ENCODE measurements at places on chromosomes 2 and 18.

- DNase-seq = no peak
Measured at GRCh38 chr2:789529-789928, 112.3 kb upstream of the TMEM18 start.

DNA sequence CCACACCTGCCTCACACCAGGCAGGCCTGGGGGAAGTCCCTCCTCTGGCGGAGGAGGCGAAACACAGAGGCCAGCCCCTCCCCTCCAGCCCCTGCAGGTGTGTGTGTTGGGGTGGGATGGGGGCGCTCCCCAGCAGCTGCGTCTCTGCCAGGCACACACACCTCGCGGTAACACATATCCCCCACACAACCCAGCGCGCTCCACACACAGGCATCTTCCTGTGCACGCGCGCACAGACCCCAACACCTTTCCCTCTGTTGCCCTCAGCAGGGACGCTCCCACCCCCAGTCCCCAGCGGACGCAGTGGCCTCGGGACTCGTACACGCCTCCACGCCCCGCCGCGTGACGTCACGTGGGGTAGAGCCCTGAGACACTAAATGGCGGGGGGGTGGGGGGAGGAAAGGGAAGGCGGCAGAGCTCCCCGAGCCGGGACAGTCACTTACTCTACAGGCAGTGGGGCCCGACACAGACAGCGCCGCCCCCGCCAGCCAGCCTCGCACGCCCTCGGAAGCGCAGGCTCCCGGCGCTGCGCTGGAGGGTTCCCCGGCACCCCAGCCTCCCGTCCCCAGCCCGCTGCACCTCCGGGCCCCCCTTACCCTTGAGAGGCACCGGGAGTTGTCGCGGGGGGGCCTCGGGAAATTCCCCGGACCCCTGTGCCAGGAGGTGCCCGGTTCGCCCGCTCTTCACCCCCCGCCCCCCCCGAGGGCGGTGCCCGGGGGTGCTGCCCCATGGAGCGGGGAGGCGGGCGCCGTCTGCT, at the start of gene WNT10A:
Gene WNT10A, plus strand, starts transcription at position 751 of the 757 bp plus-strand sequence. CDS start 144 bp downstream, outside the sequence.
- DNase-seq = peak; percentile 49

- DNase-seq = no peak
Measured at GRCh38 chr2:197304556-197305011, 6.0 kb downstream of the ANKRD44 start.

DNA sequence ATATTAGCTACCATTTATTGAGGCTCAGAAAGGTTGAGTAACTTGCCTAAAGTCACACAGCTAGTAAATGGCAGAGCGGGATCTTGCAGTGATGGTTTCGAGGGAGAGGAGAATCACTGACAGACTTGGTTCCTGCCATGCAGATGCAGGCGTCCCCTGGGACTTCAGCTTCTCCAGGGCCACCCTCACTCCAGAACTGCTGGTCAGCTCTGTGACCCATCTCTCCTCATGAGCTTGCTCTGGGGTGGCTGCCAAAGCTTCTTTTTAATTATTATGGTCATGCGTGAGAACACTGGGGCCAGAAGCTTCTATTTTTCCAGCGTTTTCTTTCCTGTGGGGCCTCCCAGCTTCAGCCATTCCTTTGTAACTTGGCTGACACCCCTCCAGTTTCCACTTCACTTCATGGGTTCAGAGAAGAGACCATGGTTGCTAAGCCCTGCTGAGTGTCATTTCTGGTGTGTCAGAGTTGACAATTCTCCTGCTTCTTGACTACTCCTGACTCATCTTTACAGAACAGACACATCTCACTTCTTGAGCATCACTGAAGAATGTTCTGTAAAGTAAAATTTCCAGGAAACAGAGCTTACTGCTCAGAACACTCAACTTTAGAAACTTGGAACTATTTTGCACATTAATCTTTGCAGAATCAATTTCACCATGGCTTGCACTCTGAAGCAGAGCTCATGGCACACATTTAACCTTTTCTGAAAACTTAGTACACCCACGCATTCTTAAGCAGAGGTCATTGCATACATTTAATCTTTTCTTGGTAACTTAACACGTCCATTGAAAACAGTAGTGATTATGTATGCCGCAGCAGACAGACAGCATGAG, 70.4 kb downstream of the IL1R2 start:
- no peak for DNase-seq

- DNase-seq = no peak
Measured at GRCh38 chr2:28063492-28063962, 173.0 kb downstream of the BABAM2 start.

DNA sequence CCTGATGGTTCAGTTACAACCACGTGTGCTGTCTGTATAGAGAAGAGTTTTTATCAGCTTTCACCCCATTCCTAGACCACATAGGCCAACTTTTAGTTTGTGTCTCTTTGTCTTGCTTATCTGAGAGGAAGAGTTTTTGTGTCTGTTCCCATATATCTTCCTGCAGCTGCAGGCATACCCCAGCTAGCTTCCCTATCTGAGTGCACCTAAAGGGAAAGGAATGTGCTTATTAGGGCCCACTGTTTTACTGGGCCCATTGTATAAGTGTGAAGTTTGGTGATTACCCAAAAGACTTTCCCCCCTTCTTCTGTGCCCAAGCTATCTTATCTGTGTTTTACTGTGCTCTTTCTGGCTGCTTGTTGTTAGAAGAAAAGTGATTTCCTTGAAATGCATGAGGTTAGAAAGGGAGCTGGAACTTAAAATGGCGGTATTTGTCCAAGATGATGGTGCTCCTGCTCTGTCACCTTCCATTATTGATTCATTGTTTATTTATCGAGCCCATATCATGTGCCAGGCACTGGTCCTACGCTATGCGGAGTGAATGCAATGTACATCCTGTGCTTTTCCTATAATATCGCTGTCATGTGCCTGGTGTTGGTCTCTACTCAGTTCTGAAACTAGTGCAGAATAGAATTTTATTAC, 57.2 kb downstream of the NYAP2 start:
- no peak for DNase-seq

- DNase-seq = no peak
Measured at GRCh38 chr2:218152777-218153176, 14.0 kb downstream of the CXCR1 start.

DNA sequence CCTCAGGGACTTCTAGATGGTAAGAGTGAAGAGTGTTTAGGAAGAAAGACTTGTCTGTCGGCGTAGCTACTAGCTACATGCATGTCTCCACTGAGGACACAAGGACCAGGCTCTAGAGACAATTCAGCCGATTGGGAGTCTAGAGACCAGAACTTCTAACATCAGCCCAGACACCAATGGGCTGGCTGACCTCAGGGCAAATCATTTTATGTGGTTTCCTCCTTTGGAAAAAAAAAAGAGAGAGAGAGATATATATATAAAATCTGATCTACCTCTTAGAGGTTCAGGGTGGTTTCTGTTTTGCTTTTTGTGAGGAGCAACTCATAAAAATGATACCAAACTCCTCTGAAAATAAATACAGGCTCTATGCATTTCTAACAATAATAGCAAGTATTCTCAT, 212.8 kb downstream of the BCL2 start:
- no peak for DNase-seq

DNA sequence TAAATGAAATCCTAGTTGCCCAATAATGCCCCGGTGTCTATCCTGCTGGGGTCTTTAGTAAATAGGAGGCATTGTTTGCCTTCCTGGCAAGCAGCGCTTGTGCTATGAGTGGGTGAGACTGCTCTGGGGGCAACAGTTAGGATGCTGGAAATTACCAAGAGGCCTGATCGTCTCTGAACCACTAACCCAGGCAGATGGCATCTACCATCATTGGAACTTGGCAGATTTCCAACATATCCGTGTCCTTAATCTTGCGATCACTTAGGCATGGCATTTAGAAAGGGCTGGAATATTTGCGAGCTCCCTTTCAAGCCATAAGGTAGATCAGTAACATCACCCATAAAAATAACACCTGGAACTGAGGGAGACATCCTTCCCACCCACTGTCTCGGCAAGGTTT, 18.8 kb upstream of the SH3RF3 start:
- no peak for DNase-seq

DNA sequence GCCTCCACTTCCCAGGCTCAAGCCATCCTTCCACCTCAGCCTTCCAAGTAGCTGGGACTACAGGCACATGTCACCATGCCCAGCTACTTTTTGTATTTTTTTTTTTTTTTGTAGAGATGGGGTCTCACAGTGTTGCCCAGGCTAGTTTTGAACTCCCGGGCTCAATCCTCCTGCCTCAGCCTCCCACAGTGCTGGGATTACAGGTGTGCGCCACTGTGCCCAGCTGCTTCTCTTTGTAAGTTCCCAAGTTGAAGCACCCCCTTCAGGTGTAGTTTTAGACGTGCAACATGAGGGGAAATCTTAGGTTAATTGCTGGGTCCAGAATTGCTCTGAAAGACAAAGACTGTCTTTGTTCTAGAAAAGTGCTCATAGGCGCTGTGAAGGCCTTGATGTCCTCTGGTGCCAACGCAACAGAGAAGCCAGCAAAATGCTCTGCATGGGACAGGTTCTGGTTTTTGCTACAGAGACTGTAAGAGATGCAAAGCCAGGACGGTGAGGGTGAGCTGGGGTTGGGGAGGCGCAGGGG, 46.6 kb downstream of the RRM2 start:
- no peak for DNase-seq

DNA sequence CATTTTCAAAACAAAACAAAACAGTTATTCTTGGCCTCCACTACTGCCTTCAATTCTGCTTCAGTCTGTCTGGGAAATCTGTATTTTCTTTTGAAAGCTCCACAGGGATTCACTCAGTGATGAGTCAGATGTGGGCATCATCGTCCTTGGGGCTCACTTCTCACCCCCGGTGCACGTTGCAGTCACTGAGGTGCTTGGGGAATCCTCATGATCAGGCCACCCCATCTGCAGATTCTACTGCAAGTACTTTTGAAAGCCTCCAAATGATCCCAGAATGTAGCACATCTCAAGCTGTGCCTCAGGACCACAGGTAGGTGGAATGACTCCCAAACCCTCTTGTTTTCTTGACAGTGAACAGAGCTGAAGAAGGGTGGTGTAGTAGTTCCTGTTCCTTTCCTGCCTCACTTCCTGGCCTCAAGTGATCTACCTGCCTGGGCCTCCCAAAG, 34.3 kb downstream of the LPIN2 start:
- DNase-seq = no peak

- no peak for DNase-seq
Measured at GRCh38 chr2:65377556-65378192, 54.7 kb downstream of the SPRED2 start.

- DNase-seq = no peak
Measured at GRCh38 chr2:138334323-138334722, 167.2 kb upstream of the SPOPL start.

DNA sequence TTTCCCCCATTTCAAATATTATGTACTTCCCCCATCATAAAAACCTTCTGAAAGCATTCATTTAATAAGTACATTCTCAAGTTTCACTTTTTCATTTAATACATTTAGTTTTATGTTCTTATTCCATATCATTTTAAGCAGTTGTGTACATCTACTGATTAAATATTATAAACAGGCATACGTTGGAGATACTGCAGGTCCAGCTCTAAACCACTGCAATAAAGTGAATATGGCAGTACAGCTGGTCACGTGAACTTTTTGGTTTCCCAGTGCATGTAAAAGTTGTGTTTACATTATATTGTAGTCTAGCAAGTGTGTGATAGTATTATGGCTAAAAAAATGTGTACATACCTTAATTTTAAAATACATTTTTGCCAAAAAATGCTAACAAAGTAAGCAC, 48.7 kb downstream of the TET3 start:
- no peak for DNase-seq

DNA sequence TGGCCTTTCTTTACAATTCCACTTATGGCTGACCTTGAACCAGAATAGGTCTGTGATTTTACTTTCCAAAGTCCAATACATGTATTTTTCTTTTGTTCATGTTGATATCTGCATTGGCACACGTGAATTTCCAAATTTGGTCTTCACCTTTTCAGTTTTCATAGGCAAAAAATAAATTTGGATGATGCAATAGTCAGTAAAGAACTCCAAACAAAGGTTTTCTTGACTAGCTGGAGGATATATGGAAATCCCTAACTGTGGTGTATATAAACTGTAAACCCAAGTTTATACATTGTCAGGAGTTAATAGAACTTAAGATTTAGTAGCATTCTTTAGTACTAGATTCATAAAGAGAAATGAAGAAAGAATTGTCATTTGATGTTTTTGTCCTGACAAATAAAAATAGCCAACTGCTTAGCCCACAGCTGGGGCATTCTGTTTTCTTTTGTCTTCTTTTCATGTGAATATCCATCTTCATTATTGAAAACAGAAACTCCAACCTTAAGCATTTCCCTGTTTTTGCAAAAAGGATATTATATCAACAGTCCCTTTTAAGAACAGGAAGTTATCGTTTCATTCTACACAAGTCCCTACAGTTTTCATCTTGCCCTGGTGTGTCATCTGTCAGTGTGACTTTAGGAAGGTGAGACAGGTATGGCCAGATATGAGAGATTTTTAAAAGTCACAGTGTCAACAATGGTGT, 132.9 kb downstream of the BCL2 start:
- no peak for DNase-seq

GRCh38 chr2:102122115-102122514, 20.4 kb upstream of the IL1R1 start:
- DNase-seq = no peak

- no peak for DNase-seq
Measured at GRCh38 chr18:6106091-6106685, 210.9 kb upstream of the TMEM200C start.

- DNase-seq = no peak
Measured at GRCh38 chr18:565562-566061, 14.6 kb upstream of the CETN1 start.

GRCh38 chr2:232296776-232297525, 81.6 kb upstream of the ALPP start:
- no peak for DNase-seq

DNA sequence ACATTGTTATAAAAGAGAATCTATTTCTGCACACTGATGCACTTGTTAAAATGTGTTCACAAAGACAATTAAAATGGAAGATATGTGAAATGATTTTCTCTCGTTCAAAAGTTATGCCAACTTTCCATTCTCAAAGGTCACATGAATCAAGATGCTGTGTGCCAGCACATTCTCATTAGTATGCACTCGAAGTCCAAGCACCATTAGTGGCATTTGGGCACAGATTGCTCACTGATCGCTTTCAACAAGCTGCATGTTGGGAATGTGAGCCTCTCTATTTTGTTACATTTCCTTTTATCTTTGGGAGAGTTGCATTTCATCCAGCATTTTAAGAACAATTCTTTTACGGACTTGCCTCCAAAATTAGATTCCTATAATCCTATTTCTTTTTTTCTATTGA, 398.9 kb downstream of the FBXO15 start:
- DNase-seq = no peak

DNA sequence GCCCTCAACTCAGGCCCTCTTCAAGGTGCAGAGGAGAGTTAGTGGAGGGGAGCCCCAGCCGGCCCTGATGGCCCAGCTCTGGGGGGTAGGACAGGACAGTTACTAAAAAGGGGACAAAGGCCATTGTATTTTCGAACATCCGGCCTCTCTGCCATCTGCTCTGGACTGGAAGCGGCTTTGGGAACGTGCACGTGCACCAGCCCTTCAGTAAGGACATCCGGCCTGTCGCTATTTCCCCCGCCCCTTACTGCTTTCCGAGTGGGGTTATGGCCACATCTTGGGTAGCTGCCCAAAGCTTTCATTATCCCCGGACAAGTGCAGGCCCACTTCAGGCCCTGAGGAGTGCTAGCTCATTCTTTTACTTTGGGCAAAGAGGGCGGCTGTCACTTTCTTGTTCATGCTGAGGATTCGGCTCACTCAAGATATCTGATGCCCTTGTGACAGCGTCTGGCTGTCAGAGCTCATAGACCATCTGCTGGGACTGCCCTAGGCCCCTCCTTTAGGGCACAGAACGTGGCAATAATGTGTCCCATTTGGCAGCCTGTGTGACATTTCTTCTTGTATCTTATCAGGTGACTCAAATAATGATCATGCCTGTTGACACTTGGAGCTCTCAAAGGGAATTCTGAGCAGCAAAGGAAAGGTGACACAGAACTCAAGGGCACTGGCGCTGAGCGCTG, 17.5 kb downstream of the SLC4A3 start:
- DNase-seq = no peak
